ENCODE measurements at places on chromosomes 7 and 10.

DNA sequence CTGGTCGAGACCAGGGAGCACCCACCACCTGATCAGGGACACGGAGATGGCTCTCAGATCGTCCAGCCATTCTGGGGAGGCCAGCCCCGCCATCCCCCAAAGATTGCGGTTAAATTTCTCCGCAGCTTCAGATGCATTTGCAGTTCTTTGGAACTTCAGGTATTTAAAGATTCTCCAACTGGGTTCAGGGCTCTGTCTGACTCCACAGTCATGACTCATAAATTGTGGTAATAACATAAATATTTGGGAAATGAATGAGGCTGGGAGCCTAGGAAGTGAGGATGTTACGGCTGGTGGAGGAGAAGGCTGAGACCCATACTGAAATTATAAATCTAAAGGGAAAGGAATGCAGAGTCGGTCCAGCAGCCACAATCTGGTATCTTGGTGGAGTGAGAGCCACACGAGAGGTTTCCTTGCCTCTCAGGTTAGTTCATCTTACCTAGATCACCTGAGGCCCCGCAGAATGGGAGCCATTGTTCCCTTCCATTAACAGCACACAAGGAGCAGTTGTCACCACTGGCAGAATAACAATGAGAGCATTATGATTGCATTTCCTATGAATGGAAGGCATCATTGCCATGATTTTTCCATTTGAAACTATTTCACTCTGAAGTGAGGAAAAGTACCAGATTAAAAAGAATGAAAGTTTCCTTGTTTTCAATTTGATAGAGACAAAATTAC lies 26.7 kb upstream of the DNAJB6 start:
- peak; percentile 13 for DNase-seq

DNA sequence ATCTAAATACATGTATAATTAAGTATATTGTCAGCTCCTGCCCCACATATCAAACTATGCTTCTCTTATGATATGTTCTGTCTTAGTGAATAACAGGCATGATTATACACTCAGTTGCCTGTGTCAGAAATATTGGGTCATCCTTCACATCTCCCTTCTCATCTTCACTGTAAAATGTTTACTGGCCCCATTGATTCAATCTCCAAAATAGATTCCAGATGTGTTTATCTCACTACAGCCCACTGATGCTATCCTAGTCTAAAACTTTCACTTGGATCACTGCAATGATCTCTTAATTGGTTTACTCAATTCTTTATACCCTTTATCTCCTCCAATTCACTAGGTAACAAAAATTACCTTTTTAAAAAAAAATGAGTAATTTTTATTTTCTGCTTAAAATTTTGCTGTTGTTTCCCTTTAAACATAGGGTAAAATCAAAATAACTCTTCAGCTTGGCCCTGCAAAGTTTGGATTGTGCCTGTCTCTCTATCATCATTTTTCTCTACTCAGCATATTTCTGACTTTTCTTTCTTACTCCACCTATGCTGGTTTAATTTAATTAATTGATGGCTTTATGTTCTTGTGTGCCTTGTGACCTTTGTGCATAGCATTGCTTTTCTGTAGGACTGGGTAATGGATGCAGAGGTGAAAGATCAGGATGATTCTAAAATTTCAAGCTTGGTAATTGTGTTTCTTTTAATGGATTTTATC lies 233.9 kb upstream of the FOXP2 start:
- DNase-seq, result no peak

- no peak for DNase-seq
These were observed 12.0 kb downstream of the SFTPD start for GRCh38 chr10:79936625-79937615.

GRCh38 chr7:123401295-123401694 lies 133.1 kb downstream of the IQUB start:
- DNase-seq, result no peak

GRCh38 chr7:12569673-12570072 lies 847 bp upstream of the SCIN start:
- no peak for DNase-seq

- no peak for DNase-seq
These were observed 57.1 kb upstream of the ANKRD1 start for GRCh38 chr10:90977855-90978486.

DNA sequence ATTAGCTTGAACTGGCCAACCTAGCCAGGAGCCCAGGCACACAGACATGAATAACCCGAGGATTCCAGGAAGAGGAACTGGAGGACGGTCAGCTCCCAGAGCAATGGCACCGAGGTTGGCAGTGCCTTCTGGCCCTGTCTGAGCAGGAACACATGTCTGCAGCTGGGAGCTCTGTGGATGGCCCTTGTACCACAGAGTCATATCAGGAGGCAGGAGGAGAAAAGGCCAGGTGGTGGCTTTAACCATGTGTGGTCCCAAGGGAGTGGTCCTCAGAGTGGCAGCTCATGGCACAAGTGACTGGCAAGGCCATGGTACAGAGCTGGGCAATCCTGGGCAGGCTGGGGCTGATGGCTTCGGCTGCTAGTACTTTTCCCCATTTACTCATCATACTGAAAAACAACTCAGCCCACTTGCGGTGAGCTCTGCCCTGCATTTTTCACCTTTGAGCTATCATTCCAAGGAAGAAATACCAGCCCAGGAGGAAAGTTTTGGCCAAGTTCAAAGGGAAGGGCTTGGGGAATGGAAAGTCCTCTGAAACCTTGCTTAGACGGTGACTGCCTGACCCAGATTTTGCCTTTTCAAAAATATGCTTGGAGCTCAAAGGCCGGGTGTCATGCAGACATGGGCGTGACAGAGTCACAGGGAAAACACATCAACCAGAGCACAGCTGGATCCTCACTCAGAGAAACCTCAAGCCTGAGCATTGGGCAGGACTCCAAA lies 25.7 kb upstream of the LOXL4 start:
- no peak for DNase-seq

DNA sequence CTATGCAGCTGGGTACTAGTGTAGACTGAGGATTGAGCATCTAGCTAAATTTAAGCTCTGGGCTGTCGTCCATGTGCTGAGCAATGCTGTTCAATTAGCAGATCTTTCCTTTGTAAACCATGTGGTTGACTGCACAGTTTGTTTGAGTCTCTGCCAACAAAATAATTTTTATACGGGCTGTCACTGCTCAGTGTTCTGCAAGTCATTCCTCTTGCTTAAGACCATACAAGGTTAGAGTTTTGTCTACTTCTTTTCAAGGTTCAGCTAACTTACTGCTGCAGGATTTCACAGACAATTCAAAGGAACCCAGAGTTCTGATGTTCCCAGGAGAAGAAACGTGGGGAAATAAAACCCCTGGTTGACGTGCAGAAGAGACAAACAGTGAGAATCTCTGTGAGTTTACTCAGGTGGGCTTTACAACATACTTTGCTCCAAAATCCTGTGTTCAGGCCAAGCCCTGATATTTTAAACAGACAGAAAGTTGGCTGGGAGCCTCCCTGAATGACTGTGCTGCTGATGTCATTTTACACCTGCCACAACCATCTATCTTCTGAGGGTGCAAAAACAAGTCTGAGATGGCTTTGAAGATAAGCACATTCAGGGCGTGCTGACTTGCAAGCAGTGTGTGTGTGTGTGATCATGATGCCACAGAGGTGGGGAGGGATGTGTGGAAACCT lies 177.1 kb upstream of the SVIL start:
- DNase-seq, result no peak

DNA sequence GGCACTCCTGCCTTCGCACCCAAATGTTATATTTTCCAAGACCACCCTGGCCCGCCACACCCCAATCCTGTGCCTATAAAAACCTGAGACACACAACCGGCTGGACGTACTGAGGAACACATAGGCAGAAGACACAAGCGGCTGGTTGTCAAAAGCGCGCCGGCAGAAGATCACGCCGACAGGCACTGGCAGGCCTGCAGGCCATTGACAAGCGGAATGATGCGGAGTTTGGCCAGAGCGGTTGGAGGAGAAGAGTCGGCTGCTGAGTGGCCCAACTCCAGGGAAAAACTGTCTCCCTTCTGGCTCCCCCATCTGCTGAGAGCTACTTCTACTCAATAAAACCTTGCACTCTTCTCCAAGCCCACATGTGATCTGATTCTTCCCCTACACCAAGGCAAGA lies 39.7 kb upstream of the SAMD8 start:
- no peak for DNase-seq

GRCh38 chr7:96330193-96330592 lies 8.3 kb upstream of the SLC25A13 start:
- no peak for DNase-seq

- no peak for DNase-seq
These were observed 122.5 kb downstream of the SLC25A13 start for GRCh38 chr7:96199421-96199820.

GRCh38 chr7:105741982-105742381 lies 134.4 kb downstream of the ATXN7L1 start:
- DNase-seq, result no peak

DNA sequence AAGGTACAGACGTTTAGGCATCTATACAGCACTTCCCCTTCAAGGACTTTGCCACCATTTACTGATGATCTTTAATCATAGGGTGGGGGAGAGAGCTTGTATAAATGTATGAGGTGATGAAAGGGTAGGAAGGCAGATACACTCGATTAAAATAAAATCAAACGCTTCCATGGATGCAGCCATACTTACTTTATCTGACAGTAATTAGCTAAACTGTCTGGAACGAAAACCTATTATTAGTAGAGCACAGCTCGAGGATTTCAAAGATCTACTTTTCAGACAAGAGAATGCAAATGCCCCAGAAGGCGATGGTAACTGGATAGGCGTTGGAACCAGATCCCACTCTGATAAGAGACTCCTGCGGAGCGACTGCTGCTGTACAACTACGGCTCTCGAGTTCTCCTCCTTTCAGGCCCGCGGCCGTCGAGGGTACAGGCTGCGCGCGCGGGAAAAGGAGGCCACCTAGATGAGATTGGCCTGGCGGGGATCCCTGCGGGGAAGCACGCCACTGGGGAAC lies 3.1 kb upstream of the NKX2-3 start:
- no peak for DNase-seq
